ENCODE measurements at places on chromosomes 2 and 18.
A peak's percentile ranks its signal among the peaks of the same experiment; 100 is the strongest.

- peak; percentile 36 for DNase-seq
Observed at GRCh38 chr2:118848381-118849225, 1.2 kb upstream of the EN1 start.

DNA sequence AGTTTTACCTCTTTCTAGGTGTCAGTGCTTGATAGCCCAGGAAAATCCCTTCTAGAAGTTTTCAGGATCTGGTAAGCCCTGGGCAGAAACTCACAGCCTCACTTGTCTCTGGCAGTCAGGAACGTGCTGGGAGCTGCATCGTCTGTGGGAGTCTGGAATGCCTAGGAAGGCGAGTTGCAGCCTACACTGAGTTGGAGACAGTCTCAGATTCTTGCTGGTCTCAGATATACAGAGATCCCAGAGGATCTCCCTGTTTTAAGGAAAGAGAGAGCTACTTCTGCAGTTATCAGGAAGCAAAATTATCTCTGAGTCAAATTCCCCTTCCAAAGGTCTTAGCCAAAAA is 104.4 kb upstream of the CDC42EP3 start:
- DNase-seq, result no peak

DNA sequence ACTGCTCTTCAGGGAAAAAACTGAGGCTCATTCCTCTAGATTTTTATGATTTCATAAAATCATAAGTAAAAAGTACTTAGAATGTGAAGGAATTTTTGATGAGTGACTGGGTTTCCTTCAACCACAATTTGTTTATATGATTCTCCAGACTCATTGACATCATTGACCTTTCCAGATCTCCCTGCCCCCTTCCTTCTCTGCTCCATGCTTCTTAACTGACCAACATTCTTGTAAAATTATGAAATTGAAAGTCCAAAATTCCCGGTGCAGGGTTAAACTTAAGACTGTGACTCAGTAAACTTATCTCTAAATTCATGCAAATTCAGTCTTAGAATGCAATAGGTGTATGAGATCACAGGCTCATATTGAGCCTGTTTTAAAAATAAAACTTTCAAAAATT is 648.9 kb downstream of the TDRD15 start:
- DNase-seq, result no peak

GRCh38 chr2:229218329-229218921 is 52.7 kb downstream of the PID1 start:
- DNase-seq, result no peak

GRCh38 chr2:66389651-66390131 is 45.2 kb upstream of the MEIS1 start:
- DNase-seq, result no peak

GRCh38 chr2:180222644-180223043 is 215.5 kb upstream of the CWC22 start:
- DNase-seq, result no peak

DNA sequence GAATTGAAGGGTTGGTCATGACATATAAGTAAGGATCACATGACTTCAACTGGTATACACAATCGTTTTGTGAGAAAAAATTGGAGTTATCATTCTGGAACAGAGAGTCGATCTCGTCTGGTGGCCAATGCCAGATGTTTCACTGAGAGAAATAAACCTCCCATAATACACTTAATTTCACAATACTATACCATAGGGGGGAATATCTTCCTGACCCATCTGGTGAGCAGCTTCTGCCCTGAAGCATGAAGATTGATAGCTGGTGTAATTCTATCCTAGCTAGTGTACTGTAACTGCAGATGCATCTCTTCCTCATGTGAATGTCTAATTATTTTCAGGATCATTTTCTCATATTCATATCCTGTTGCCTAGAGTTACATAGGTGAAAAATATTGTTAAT is 15.7 kb upstream of the CDH7 start:
- no peak for DNase-seq

- DNase-seq, result no peak
Observed at GRCh38 chr2:224016963-224017362, 22.1 kb downstream of the SERPINE2 start.

GRCh38 chr18:11871501-11871900 is 20.3 kb downstream of the CHMP1B start:
- DNase-seq, result peak; percentile 43

GRCh38 chr2:29225814-29226213 is 110.6 kb downstream of the CLIP4 start:
- DNase-seq, result no peak

DNA sequence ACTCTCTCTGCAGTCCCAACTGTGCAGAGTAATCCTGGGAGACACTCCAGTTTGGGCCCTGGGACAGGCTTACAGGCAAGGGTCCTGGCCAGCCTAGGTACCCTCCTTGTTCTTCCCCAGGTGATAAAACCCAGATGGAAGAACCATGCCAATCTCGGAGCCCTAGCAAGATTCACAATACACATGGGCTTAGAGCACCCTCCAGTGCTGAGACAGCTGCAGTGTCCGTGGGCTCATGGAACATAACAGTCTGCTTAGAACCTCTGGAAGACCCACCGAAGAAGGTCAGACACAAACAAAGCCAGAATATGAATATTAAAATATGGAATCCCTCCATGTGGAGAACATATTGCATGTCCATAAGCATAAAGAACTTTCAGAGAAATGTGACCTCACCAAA is 568.1 kb downstream of the KCNJ3 start:
- no peak for DNase-seq

GRCh38 chr18:23536204-23536603 is 32.9 kb downstream of the RMC1 start:
- no peak for DNase-seq

GRCh38 chr2:108641756-108642155 is 77.5 kb upstream of the RANBP2 start:
- no peak for DNase-seq

DNA sequence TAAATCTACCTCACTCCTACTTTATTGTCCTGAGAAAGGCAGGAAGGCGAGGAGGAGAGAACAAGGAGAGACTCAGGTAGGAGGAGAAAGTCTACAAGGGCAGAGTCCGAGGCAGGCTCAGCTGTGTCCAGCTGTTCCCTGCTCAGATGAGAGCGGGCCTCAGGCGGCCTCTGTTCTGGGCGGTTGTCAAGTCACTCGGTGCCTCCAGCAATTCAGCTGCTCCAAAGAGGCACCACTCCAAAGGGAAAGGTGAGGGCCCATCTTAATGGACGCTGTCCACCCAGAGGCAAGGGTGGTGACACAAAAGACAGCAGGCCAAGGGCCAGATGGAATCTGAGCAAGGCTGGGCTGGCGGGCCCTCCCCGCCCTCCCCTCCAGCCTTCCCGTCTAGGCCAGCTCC is 101.4 kb upstream of the EPAS1 start:
- no peak for DNase-seq

DNA sequence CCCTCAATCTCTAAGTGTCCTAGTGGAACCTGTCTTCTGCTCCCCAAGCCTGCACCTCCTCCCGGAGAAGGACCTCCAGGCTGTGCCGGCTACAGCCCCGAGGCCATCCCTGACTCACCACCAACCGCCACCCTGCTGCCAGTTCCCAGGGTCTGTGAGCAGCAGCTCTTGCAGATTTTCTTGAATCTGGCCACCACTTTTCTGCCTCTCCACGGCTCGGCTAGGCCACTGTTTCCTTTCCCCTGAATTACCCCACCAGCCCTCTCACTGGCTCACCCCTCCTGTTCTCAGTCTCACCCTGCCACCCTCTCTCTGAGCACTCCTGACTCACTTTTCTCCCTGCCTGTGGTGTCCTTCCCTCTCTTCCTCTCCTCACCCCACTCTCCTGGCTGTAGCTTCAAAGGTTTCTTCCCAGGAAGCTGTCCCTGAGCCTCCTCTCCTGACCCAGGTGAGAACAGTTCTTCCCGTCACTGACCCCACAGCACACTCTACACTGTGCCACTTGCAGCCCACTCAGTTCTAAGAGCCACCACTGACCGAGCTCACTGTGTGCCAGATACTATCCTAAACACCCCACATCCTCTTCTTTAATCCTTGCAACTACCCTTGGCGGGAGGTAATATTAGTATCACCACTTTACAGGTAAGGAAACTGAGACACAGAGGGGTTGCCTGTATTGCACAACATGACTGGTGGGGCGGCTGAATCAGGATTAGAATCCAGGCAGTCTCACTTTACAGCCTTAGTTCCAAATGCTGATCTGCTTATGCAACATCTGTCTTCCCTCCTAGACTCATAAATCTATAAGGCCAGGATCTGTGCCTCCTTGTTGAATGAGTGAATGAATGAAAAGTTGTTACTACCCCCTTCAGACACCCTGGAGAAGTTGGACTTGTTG is 111.6 kb downstream of the SMAD7 start:
- no peak for DNase-seq

GRCh38 chr18:50000227-50000626 is 186.9 kb upstream of the ACAA2 start:
- no peak for DNase-seq

DNA sequence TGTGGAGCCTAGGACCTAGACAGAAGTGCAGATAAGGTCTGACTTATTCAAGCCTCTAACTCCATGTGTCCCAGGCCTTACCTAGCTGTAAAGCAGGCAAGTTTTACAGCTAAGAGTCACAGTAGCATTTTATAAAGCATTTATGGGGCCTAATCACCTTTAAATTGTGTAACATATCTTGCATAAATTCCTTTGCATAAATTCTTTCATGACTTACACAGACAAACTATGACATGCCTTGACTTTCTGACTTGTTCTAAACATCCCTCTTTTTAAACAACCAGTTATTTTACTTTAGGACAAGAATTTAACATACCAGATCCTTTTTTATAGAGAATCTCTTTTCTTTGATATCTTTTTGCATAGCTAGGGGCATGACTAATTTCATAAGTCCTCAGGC is 1257.8 kb upstream of the NRXN1 start:
- no peak for DNase-seq

DNA sequence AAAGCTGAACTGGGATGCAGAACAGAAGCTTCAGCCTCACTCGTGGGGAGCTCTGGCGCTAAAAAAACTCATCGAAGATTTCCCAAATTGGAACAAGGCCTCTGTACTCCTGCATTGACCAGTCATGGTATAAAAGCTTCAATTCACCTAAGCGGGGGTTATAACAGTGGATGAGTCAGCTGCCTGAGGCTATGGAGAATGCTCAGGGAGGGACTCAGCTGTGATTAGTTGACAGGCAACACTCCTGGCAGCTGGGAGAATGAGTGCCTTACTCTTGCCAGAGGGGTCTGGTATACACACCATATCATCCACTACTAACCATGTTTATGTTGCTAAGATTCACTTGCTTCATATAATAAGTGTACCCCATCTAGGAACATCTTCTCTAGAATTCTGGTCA is 350.6 kb upstream of the VRK2 start:
- DNase-seq, result no peak

GRCh38 chr2:160741815-160742214 is 248.2 kb upstream of the RBMS1 start:
- DNase-seq, result no peak

GRCh38 chr2:9552219-9553178 is 3.1 kb downstream of the ADAM17 start:
- peak; percentile 41 for DNase-seq

- DNase-seq, result no peak
Observed at GRCh38 chr2:105327690-105328089, 1.8 kb downstream of the TGFBRAP1 start.

DNA sequence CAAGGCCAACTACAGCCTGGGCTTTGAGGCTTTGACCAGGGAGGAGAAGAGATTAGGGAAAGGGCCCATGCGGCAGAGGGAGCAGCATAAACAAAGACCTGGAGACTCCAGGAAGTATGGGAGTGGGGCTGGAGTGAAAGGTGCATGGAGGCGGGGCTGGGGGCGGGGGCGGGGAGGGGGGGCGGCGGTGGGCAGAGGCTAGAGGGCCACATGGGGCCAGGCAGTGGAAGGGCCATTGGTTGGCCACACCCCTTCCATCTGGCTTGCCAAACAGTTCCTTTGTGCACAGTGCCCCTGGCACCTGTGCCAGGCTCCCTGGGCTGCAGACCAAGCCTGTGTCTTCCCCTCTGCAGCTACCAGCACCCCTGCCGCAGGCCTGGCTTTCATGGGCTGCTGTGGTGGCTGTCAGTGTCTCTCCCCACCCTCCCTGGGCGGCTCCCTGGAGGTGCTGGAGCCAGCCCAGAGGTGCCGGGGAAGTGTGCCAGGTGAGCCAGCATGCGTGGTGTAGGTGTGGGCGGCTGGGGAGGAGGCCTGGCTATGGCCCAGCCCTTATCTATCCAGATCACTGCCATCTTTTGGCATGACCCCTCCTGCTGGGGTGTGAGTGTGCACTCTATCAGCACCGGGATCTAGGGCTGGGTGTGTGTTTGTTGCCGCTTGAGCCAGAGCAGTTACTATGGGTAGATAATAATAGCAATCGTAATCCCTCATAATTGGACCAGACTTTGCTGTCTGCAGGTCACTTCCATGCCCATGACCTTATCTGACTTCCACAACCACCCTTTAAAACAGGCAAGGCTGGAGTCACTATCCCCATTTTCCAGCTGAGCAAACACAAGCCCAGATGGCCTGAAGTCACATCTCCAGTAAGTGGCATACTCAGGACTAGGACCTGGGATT is 30.5 kb downstream of the DNMT3A start:
- DNase-seq, result no peak

- peak; percentile 65 for DNase-seq
Observed at GRCh38 chr2:127080938-127081755, 25.8 kb downstream of the BIN1 start.

DNA sequence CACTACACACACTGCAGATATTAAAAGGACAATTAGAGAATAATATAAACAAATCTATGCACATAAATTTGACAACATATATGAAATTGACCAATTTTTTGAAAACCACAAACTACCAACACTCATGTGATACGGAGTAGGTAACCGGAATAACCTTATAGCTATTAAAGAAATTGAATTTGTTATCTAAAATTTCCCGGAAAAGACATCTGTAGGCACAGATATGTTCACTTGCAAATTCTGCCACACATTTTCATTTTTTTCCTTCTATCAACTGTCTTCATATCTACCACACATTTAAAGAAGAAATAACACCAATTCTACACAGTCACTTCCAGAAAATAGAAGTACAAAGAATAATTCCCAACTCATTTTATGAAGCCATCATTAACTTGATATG is 22.4 kb downstream of the NLRC4 start:
- DNase-seq, result no peak

DNA sequence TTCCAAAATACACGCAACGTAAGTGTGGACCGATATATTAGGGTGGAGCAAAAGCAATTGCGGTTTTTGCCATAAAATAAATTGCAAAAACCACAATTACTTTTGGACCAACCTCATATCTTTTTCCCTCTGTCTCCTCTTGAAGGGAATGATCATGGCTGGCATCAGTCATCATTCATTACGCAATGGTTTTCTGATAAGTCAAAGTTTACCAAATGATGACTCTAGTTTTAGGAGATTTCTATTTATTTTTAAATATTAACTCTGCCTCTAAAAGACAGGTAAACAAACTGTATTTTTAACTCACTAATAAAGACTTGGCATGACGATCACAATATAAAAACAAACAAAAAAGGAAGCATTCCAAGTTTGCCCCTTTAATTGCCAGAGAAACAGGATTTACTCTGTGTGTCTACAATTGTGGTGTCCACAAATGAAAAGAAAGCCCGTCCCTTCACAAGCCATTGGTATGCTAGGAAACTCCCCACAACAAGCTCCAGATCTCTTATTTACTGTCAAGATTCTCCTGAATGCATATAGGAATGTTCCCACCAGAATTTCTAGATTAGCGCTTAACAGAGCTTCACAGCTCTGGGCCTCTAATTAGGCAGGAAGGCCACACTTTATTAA is 61.3 kb downstream of the IRS1 start:
- no peak for DNase-seq

Measured in GM20000 (cell line).